Spinal cord (tissue), 10 donors: ENCODE measurements at places on chromosomes 5 and 9. TPM values are rescaled to one million over a fixed set of nuclear protein-coding genes. Genes with fewer than 3 reads are reported as not detected.

CCL27 gene
- total RNA-seq: 0.66 TPM

ZNF608 gene
- 45.5 TPM for total RNA-seq

SPEF2 gene
- total RNA-seq: 25.0 TPM

FAM221B gene
- not detected for total RNA-seq

PCSK1 gene
- total RNA-seq: 65.5 TPM

DMRT2 gene
- 2.0 TPM for total RNA-seq

OR1K1 gene
- total RNA-seq: not detected

ITK gene
- total RNA-seq: 0.06 TPM

PLEKHG4B gene
- 11.6 TPM for total RNA-seq

DIPK1B gene
- 47.8 TPM for total RNA-seq

MFAP3 gene
- total RNA-seq: 62.2 TPM

PCDHB2 gene
- 5.8 TPM for total RNA-seq

ORM2 gene
- 0.28 TPM for total RNA-seq

TAF1L gene
- 0.06 TPM for total RNA-seq

TMC1 gene
- total RNA-seq: 0.89 TPM

CARTPT gene
- total RNA-seq: 5.0 TPM

FKBP15 gene
- 24.2 TPM for total RNA-seq

ALDH1A1 gene
- total RNA-seq: 74.5 TPM

C5orf52 gene
- total RNA-seq: not detected

EFNA5 gene
- total RNA-seq: 17.7 TPM

SARDH gene
- total RNA-seq: 6.9 TPM

IFNA2 gene
- not detected for total RNA-seq

PRDM9 gene
- total RNA-seq: not detected

TERT gene
- 0.10 TPM for total RNA-seq

DMRTA1 gene
- 0.99 TPM for total RNA-seq

NMUR2 gene
- 0.83 TPM for total RNA-seq

SPATA31C1 gene
- 0.17 TPM for total RNA-seq

GABRB2 gene
- 31.1 TPM for total RNA-seq

SLC6A3 gene
- total RNA-seq: 1.1 TPM

APC gene
- 279 TPM for total RNA-seq

DNAJB5 gene
- total RNA-seq: 16.9 TPM

GLRA1 gene
- total RNA-seq: 5.1 TPM

SPINK7 gene
- not detected for total RNA-seq

IL13 gene
- total RNA-seq: not detected
